Left forelimb (tissue), 1 donor: ENCODE measurements at places on chromosomes 16 and 17.
A peak's percentile ranks its signal among the peaks of the same experiment; 100 is the strongest.

DNA sequence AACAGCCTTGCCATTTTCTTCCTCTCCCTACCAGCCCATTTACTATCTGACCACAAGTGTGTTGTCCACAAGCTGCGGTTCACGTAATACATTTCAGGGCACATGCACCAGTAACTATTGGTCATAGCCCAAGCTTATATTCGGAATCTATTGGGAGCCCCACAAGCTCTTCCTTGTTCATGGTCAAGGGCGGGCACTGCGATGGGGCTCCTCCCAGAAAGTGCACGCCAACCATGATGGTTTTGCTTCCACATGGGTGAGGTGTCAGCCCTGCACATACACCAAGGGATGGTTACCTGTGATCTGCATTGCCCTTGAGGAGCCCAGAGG is 12.1 kb downstream of the THRA start:
- DNase-seq = no peak

GRCh38 chr17:80970762-80971703 is 20.6 kb upstream of the CHMP6 start:
- DNase-seq = no peak

GRCh38 chr17:45902892-45903346 is 8.6 kb downstream of the MAPT start:
- no peak for DNase-seq

DNA sequence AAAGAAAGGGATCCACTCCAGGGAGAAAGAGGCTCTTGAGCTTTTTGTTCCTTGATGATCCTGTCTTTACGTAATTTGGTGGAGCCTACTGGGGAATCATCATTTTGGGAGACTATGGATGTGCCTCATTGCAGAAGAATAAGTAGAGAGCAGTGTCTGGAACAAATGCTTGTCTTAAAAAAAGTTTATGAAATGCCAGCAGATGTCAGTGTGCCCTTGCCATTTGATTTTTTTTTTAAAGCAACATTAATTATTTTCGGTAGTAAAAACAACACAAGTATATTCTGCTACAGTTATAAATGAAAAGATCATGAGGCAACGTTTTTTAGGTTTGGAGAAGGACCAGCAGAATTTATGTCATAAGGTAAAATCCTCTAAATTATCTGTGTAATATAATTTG is 934.8 kb upstream of the EEF2KMT start:
- DNase-seq = no peak

DNA sequence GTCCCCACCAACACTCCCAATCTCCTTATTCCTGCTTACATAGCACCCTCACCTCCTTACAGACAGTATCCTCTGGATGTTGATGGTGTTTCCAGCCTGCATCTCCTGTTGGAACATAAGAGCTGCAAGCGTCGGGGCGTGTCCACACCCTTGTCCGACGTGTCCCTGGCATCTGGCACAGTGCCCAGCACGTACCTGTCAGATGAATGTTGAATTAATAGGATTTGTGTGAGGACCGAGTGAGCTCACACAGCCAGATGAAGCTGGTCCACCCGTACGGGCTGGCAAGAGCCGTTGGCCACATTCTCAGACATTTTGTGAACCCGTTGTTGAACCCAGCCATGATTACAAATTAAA is 12.2 kb upstream of the CBX4 start:
- no peak for DNase-seq

GRCh38 chr17:10069301-10069700 is 129.1 kb downstream of the GAS7 start:
- DNase-seq = no peak

DNA sequence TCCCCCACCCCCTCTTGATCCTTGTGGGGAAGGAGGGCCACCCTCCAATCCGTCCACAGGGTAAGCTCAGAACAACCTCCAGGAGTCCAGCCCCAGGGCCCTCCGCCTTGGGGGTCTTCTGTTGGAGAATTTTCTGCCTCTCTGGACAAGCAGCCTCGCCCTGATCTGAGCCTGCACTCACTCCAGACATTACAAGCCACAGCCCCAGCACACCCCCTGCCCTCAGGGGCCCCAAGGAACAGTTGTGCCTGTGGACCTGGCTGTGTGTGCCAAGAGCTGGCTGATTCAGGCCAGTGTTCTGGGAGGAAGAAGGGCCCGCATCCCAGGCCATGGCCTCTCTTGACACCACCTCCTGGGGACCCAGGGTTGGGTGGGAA is 477 bp upstream of the ARHGAP27 start:
- DNase-seq = no peak

DNA sequence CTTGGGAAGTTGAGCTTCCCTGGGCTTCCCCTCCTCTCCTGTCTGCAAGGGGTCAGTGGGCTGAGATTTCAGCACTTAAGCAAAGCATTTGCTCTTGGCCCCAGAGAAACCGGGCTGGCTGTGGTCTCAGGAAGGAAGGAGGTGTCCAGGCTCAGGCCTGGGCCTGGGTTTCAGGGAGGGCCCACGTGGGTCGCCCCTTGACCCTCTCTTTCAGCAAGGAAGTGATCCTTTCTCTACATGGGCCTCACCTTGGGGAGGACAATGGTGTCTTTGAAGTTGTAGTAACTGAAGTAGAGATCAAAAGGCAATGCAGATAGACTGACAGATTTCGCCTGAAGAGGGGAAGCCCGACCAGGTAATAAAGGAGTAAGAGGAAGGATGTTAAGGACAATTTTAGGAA is 2.7 kb downstream of the NOD2 start:
- DNase-seq = no peak

DNA sequence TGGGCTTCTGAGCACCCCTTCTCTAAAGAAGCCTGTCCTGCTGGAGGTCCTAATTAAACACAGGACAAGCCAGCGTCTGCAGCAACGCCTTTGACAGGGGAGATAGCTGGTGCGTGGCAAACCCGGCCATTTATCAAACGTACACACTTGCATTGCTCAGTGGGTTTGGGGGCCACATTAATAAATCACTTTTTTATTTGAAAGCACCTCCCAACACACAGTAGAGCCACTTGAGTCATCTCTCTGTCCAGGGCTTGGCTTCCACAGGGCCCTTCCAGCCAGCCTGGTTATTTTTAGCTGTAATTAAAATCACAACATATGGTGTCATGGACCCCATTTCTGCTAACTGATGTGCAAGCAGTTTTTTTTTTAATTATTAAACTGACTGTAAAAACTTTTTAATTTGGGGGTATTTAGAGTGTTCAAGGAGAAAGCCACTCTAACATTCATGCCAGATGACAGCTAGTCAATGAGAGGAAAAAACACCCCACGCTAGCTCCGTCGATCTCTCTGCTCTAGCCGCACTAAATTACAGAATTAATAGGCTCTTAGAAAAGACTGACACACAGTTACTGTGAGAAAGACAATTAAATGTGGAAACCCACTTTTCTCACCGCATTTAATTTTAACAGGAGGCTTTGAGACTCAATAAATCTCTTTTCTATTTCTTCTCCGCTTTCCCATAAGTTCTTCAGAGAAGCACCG is 201.0 kb upstream of the WSCD1 start:
- no peak for DNase-seq

- DNase-seq = no peak
These were observed 11.1 kb upstream of the ZNF652 start for GRCh38 chr17:49373115-49373514.

- DNase-seq = no peak
These were observed 566.1 kb upstream of the CA10 start for GRCh38 chr17:52724578-52724977.

GRCh38 chr17:31558748-31559583 is 167.5 kb downstream of the RAB11FIP4 start:
- DNase-seq = peak; percentile 91

DNA sequence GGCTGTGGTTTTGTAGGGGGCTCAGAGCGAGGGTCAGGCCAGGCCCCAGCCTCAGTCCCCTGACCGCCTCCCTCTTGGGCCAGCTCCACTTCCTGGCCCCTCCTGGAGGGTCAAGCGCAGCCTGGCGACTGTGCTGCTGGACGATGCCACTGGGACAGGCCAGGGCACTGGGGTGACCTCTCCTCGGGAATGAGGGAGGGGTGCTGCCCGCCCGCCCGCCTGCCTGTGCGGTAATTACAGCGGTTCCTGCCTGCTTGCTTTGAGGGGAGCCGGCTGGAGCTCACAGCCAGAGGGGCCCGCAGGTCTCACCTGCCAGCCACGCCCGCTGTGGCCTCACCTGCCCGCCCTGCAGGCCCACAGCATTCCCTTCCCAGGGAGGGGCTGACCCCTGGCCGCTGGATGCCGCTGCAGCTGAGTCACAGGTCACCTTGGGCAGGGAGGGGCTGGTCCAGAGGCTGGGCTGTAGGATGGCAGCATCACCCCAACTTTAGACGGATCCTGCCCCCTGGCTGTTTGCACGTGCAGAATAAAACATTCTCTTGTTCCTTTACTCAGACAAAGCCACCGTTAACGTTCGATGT is 76.7 kb upstream of the CBX4 start:
- no peak for DNase-seq
